Tibial artery (tissue), 4 donors: ENCODE measurements at places on chromosomes 11 and 22.

DNA sequence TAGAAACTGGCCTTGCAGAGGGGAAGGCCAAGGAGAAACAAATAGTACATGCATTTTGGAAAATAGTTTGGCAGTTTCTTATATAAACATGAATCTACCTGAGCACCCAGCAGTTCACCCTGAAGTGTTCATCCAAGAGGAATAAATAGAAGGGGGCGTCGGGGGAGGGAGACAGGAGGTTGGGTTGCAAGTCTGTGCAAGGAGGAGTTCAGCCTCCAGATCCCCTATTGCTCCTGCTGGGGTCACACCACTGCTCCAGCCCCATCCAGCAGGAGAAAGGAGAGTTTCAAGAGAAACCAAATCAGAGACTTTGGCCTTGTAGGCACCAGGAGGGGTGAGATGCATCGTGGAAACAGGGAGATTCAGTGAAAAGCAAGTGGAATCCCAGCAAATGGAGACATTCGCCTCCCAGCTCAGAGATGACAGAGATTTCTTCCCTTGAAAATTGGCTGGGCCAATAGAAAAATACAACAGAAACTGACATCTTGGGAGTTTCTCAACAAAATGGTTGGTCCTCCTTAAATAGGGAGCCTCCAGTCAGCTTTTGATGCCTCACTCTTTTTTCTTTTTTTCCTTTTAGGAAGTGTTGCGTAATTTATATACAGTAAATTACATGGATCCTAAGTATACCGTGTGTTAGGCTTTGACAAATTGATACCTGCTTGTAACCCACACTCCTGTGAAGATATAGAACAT, 34.1 kb downstream of the OTOG start:
- DNase-seq, result no peak

- DNase-seq, result no peak
Observed at GRCh38 chr11:115724666-115725065, 220.5 kb upstream of the CADM1 start.

DNA sequence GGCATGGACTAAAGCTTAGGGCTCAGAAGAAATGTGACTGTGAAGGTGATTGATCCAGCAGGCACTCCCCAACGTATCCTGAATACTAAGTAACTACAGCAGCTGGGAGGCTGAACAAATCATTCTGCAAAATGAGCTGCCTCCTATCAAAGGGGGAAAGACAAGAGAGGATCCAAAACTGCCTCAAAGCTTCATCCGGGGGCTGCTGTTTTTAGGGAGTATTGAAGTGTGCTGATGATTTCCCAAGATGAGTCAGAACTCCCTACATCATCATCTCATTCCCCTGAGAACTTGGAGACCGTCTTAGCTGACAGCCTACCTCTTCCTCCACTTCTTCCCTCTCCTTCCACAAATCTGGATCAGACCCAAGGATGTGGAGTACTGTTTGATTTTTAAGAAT, 108.4 kb upstream of the GRAMD1B start:
- DNase-seq, result no peak

DNA sequence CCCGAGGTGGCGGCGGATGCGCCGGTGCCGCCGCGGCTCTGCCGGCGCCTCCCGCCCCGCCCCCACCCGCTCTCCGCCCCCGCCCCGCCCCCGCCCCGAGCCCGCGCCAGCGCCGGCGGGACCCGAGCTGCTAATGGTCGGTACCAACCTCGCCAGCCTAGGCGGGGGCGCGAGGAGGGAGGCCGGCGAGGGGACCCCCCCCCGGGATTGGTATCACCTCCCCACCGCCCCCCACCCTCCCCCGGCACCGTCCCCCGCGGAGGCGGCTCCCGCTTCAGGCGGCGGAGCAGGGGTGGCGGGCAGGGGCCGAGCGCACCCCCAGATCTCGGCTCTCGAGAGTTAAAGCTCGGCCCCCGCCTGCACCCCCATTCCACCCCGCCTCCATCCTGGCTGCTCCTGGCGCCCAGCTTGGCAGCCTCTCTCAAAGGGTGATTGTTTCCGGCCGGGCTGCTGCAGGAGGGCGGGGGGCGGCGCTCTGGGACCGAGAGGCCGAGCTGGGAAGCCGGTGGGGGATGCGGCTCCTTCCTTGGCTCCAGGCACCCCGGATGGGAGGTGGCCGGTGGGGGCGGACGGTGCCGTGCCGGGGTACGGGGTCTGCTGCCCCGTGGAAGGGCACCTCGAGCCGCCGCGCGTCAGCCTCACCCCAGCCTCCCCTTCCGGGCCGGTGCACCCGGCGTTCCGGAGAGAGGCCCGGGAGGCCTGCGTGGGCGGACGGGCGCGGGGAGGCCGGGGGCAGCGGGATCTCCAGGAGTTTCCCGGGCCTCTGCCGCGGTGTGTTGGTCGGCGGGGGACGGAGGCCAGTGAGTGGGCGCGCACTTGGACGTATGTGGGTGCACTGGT, at the start of gene B3GAT1:
Gene B3GAT1, minus strand, starts transcription at position 40 of the 840 bp plus-strand sequence. CDS start 24,583 bp downstream, outside the sequence.
- no peak for DNase-seq

- DNase-seq, result no peak
Observed at GRCh38 chr11:30893318-30893717, 307.2 kb upstream of the MPPED2 start.

- peak; percentile 59 for DNase-seq
Observed at GRCh38 chr11:117837070-117837776, 12.7 kb upstream of the FXYD2 start.

- no peak for DNase-seq
Observed at GRCh38 chr11:130588471-130588870, 140.0 kb downstream of the ADAMTS15 start.

- no peak for DNase-seq
Observed at GRCh38 chr22:45804319-45804985, 132.8 kb downstream of the ATXN10 start.

DNA sequence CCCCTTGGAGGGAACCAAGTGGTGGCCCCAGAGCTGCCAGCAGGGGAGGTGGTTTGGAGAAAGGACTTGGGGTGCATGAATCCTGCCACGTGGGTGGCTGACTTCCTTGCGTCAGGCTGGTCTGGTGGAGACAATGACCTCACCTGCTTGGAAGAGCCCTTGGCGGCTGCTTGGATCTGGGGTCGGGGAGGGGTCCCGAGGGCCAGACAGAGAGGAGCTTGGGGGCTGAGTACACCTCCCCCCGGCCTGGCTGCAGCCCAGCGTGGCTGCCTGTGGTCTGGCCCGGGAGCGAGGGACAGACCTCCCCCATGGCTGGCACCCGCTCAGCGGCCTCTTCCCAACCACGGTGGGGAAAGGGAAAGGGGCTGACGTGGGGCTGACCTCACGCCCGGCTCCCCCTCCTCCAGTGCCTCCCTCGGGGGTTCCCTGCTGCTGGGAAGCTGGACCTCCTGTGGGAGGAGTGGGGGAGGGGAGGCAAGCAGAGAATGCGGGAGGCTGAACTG, 13.8 kb downstream of the LIF start:
- DNase-seq, result no peak

GRCh38 chr11:15453211-15453765, 338.6 kb downstream of the INSC start:
- DNase-seq, result no peak

DNA sequence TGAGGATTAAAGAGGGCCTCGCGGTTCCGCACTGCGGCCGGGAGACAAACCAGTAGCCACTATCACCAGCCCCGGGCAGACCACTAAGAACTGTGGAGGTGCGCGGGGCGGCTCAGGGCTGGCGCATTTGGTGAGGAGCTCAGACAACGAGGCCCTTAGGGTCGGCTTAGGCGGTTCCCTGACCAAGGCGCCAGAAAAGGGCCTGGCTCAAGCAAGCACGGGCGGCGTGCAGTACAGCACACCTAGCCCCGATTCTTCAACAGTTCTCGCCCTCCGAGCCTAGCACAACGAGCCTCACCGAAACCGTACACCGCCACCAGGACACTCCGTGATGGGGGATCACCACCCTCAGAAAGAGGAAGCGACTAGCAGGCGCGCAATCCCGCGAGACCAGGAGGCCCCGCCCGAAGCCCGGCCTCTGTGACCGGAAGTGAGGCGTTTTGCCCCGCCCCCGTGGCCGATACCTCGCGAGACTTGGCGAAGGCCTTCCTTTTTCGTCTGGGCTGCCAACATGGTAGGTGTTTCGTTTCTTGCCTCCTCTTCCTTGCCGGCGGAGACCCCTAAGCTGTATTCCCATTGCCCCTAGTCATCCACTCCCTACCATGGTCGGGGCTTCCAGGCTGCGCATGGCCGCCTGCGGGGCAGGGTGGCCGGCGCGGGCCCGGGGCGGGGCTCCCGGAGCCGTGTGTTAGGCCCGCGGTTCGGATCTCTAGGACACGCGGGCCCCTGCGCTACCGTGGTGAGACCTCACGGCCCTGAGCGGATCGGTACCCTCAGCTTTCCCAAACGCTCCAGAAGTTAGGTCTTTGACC, at the start of the genes RPL27A and TRIM66:
Gene RPL27A, plus strand, starts transcription at position 490 of the 812 bp plus-strand sequence. Its CDS starts 22 bp downstream, at position 512.
Gene TRIM66, minus strand, starts transcription at position 363 of the 812 bp plus-strand sequence. CDS start 10,391 bp downstream, outside the sequence.
- peak; percentile 95 for DNase-seq

GRCh38 chr11:100105255-100105981, 581.7 kb upstream of the ARHGAP42 start:
- DNase-seq, result no peak

GRCh38 chr11:35404388-35404775, 15.0 kb downstream of the SLC1A2 start:
- no peak for DNase-seq

DNA sequence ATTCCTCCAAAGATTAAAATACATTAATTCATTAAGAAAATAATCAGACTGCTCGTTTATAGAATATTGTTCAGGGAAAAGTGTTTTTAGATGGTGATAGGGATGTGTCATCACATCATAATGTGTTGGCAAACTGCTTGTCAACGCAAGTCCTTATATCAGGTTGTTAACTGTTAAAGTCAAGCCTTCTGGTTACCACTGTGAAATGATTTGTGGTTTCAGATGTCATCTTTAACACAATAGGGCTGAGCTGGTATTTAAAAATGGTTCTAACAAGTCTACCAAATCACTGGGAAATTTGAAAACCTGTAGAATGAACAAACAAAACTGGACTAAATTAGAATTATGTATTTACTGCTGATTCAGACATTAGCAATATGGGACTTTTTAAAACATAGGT, 2.4 kb upstream of the MMP13 start:
- DNase-seq, result no peak

DNA sequence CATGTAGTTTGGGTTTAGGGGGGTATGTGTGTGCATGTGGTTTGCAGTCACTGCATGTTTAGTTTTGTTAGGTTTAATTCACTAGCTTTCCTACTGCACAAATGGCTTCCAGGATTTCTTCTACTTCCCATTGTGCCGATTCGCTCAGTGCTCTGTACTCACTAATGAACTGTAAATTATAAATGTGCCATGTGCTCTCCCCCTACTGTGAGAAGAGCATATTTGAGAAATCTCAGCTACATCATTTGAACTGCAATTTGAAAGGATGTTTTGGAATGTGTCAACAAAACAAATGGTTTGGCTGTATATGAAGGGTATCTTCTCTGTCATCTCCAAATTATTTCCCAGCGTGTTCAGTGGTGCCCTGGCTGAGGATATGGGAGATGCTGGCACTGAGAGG, 28.1 kb downstream of the CYB5R2 start:
- no peak for DNase-seq

DNA sequence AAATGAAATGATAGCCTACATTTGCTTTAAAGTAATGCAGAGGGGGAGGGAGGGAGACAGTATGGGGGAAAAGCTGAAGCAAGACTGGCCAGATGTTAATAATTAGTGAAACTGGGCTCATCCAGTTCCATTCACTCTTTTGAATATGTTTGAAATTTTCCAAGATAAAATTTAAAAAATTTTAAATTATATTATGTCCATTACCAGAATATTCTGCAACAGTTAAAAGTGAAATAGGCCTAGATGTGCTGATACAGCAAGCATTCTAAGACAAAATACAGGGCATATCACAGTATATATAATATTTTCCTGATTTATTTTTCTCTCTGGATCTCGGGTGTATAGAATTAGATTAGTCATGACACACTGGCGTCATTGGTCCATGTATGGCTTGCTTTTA, 13.6 kb upstream of the ZNRF3 start:
- DNase-seq, result no peak

- no peak for DNase-seq
Observed at GRCh38 chr11:115185507-115185906, 318.7 kb downstream of the CADM1 start.

DNA sequence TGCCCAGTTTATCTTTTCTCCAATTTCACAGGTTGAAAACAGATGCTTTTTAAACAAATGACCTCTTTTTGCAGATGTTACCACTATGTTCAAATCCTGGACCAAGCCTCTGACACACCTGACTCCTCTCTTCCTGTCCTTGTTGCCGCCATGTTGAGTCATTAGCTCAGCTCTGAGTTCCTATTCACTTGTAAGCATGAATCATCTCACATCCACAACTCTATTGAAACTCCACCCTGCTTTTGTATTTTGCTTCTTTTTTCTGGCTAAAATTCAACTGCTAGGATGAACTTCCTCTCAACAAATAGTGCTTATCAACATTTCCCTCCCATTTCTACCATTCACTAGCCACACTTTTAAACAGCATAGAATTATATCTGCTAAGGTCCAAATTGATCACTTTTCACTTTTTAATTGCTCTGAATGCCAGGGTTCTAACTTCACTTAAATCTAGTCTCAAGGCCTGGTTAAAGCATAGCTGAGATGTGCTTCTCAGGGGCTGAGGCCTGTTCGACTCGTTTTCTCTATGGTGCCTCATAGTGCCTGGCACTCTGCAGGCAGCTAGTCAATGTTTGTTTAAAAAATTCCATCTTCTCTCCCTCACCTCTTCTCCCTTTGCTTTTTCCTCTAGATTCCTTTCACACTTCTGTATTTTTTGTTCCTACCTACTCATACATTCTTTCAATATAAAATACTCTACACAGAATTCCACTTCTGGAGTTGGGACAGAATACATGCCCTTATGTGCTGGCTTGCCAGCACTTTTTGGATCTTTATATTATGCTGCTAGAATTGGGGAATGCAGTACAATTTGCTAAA, 3.9 kb downstream of the JOSD1 start:
- no peak for DNase-seq

GRCh38 chr22:40043081-40043480, 48.3 kb downstream of the FAM83F start:
- no peak for DNase-seq

DNA sequence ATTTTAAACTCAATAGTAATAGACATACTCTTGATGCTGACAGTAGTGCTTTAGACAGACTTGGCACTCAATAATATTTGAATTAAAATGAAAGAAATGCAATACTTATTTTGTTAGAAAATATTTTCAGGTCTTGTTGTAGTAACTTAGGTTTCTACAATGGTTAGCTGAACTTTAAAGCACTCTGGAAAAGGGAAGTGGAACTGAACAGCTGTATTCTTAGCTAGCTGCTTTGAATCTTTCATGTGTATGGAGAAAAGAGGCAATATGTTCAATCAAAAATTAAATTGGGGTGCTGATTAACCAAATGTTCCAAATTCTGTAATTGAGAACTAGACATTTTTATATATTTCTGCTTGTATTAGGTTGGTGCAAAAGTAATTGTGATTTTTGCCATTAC, 517.9 kb upstream of the RAG2 start:
- DNase-seq, result no peak
